ENCODE measurements at places on chromosomes 6 and 20.

GRCh38 chr6:8733879-8734278 is 298.5 kb upstream of the SLC35B3 start:
- DNase-seq, result no peak

DNA sequence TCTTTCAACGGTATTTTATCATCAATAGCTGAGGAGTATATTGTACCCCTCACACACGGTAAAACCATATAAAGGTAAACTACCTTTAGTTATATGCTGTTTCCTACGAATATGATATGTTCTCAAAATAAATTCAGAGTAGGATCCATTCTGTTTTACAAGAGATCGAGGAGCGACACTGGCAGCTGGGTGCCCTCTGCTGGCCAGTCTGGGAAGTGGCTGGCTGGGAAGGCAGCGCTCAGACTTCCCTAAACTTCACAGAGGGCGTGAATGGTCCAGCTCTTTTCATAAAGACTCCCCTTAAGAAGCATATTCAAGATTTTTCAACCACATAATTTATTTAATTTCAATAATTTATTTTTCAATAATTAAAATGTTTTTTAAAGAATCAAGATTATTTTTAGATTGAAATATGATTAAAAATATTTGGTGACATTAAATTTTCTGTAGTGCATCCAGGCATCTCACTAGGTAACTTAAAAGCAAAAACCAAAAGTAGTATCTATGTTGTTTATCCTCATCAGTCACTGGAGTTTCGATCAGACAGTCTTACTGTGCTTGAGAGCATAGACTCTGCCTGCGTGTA is 187.5 kb upstream of the PDE10A start:
- peak; percentile 17 for DNase-seq

GRCh38 chr20:32231847-32232246 is 24.2 kb downstream of the POFUT1 start:
- DNase-seq, result no peak

- DNase-seq, result no peak
Observed at GRCh38 chr6:152012227-152012626, 204.7 kb downstream of the ESR1 start.

Data from T1000 (cell line).